ENCODE measurements at places on chromosomes 5 and 9. TPM values are rescaled to one million over a fixed set of nuclear protein-coding genes. Genes with fewer than 3 reads are reported as not detected.

DNA sequence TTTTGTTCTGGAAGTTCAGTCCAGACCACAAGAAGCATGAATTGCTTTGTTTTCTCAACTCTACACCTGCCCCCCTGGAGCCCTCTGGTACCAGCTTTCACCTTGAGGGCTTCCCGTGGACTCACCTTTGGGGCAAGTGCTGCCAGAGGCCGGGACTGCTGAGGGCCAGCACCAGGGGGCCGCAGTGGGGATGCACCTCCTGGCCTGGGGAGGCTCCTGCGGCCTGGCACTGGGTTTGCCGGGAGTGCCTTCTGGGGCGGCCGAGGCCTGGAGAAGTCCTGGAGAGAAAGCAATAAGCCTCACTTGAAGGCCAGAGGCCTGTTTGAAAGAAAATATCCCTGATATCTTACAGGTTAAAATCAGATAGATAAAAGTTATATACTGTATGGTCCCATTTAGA is 21.7 kb downstream of the NIPAL4 start:
- no peaks in the 10 kb centered on the region for H3K4me1 ChIP-seq
- H3K36me3 ChIP-seq, result no peaks in the 10 kb centered on the region
- H3K4me3 ChIP-seq, result no peak overlapping the region
- no peaks in the 10 kb centered on the region for H3K27me3 ChIP-seq

IL4 gene
- total RNA-seq, result not detected

DNA sequence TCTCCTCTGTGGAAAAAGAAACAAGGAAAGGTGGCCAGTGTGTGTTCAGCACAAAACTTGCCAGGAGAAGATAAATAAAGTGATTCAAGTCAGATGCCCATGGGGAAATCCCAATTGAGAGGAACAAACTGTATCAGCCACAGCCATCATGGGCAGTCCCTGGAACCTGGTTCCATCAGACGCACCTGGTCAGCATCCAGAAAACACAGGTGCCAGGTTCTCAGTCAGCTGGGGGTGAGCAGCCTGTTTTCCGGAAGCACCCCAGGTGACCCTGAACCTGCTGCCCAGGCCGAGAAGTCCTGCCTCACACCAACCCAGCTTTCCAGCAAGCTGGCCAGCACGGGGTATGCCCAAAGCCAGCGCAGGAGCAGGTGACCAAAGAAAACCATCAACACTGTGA is 30.5 kb downstream of the PTCH1 start:
- no peak overlapping the region for H3K4me3 ChIP-seq
- H3K27me3 ChIP-seq, result no peaks in the 10 kb centered on the region
- H3K4me1 ChIP-seq, result peaks cover 25% of the 10 kb centered on the region
- H3K27ac ChIP-seq, result no peak overlapping the region

DNA sequence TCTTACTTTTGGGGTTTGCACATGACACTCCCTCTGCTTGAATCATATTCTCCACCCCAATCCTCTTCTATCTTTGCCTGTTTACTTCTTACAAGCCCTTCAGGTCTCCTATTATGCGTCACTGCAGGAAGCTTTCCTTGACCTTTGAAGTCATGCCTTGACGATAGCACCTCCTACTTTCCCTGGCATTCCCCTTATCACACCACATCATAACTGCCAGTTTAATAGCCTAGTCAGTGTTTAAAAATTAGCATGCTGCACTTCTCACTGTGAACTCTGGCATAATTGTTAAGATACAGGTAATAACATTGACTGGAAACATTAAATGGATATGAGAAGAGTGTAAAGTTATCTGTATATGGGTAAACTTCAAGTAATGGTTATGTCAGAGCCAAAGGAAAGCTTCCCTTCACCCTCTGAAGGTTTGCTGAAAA is 37.1 kb upstream of the CEP120 start:
- no peaks in the 10 kb centered on the region for H3K4me1 ChIP-seq
- H3K4me3 ChIP-seq, result no peak overlapping the region
- no peak overlapping the region for H3K27ac ChIP-seq
- no peaks in the 10 kb centered on the region for H3K27me3 ChIP-seq

DNA sequence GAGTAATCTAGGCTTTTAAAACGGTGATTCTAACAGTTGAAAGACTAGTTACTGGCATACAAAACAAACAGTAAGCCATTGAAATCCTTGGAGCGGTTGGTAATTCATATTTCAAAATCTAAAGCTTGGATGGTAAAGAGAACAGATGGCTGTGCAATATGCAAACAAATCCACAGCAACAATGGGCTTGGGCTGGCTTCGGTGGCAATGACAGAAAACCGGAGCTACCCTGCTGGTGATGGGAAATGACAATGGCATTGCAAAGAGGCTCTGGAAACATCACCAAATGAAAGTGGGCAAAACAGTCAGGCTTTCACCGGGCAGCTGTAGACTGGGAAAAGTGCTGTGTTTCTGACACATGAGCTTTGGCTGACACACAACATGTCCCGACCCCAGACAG is 42.2 kb downstream of the MED27 start:
- H3K27me3 ChIP-seq, result no peaks in the 10 kb centered on the region
- H3K27ac ChIP-seq, result no peak overlapping the region
- DNase-seq, result no peak
- H3K4me1 ChIP-seq, result no peaks in the 10 kb centered on the region

DNA sequence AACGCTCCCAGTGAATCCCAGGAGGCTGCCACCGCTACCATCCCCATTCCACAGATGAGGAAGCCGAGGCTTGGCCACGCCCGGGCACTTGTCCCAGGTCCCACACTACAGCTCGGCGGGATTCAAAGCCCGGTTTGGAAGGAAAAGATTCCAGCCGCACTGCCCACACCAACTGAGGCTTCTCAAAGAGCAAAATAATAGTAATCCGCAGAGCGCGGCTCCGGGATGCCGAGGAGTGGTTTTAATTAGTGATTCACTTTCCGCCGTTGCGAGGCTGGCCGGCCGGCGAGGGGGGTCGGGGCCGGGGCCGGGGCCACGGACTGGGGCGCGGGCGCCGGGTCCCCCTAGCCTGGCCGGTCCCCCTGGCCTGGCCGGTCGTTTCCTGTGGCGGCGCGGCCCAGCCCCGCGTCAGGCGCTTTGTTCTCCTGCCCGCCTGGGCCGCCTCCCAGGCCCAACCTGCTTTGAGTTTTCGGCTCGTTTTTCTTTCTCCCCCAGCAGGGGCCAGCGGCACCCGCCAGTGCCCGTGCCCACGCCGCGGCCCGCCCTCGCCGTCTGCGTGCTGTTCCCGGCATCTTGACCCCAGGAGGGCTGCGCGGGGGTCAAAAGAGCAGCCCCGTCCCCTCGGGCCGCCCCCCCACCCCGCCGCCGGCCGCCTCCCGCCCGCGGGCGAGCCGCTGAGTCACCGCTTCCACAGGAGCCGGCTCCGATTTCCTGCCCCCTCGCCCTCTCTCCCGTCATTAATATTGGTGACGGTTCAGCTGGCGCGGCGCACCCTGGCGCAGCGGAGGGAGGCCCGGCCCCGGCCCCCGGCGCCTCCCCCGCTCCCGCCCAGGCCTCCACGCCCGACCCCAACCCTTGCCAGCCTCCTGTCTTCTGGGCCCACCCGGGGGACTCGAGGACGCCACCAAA is 31.2 kb downstream of the FGF18 start:
- peak overlapping the region; percentile 26 for H3K27ac ChIP-seq
- H3K4me1 ChIP-seq, result peaks cover 4% of the 10 kb centered on the region
- H3K36me3 ChIP-seq, result no peaks in the 10 kb centered on the region
- H3K4me3 ChIP-seq, result peak overlapping the region; percentile 42

- H3K27me3 ChIP-seq, result no peaks in the 10 kb centered on the region
- H3K4me1 ChIP-seq, result no peaks in the 10 kb centered on the region
- DNase-seq, result no peak
- no peak overlapping the region for H3K4me3 ChIP-seq
- H3K27ac ChIP-seq, result no peak overlapping the region
- no peaks in the 10 kb centered on the region for H3K36me3 ChIP-seq
Observed at GRCh38 chr9:95556521-95556920, 39.8 kb upstream of the PTCH1 start.

FOXD4 gene
- total RNA-seq, result 0.13 TPM

DOCK8 gene
- 7.3 TPM for total RNA-seq

All from ovary (tissue), 10 donors.